ENCODE measurements at places on chromosomes 6 and 20. TPM values are rescaled to one million over a fixed set of nuclear protein-coding genes. Genes with fewer than 3 reads are reported as not detected.

- H3K27me3 ChIP-seq = peaks cover 6% of the 10 kb centered on the region
- H3K27ac ChIP-seq = no peak overlapping the region
- no peak overlapping the region for H3K4me3 ChIP-seq
- no peaks in the 10 kb centered on the region for H3K4me1 ChIP-seq
- no peaks in the 10 kb centered on the region for H3K36me3 ChIP-seq
- no peak for DNase-seq
These were observed 160.1 kb downstream of the SIM1 start for GRCh38 chr6:100304575-100304974.

DNA sequence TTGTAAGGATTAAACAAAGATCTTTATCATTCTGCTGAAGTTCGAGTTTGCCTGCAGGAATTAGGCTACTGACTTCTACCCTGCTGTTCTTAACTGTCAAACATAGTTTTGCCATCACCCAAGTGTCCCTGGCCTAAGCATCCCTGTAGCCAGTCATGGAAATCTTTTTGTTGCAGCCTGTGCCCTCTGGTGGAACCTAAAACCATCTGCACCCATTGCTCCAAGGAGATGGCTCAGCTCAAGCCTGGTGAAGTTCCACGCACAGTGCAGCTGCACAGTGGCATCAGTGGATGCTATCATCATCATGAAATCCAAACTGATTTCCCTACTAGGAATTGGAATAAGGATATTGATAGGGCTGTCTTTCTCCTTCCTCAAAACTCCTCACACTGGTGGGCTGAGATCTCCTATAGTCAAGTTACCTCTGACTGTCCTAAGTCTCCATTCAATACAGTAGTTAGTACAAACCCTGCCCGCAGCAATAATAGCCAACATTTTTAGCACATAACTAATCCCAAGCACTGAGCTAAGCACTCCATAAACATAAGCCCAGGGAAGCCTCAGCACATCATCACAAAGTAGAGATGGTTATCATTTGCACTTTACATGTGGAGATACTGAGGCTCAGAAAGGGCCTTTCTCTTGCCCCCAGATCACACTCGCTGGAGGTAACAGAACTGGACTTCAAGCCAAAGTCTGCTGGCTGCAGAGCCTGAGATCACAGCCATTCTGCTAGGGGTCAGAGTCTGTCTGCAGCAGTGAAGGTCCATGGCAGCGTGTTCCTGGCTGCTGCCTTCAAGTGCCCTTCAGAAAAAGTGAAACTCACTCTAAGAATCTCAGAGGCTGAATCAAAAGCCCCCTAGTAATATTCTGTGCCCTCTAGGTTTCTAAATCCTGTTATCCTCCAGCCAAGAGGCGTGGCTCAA lies 77.2 kb upstream of the MC3R start:
- DNase-seq = no peak
- H3K36me3 ChIP-seq = no peaks in the 10 kb centered on the region
- H3K27me3 ChIP-seq = no peaks in the 10 kb centered on the region
- no peak overlapping the region for H3K4me3 ChIP-seq

Gene TMEM170B
- total RNA-seq = 0.50 TPM

Gene KLHDC3
- 64.6 TPM for total RNA-seq
